ENCODE measurements at places on chromosomes 7 and 10. TPM values are rescaled to one million over a fixed set of nuclear protein-coding genes. Genes with fewer than 3 reads are reported as not detected.
A peak's percentile ranks its signal among the peaks of the same experiment; 100 is the strongest.

Gene CTNNA3
- 4.8 TPM for total RNA-seq

Gene HECTD2
- total RNA-seq, result 19.7 TPM

Gene TMEM270
- not detected for total RNA-seq

Gene SPDYE16
- total RNA-seq, result 0.10 TPM

Gene OR6V1
- not detected for total RNA-seq

Gene ARHGEF5
- 9.7 TPM for total RNA-seq

Gene CASD1
- total RNA-seq, result 17.5 TPM

Gene CAMK1D
- 17.8 TPM for total RNA-seq

Gene COPS6
- 78.4 TPM for total RNA-seq

Gene CXCL12
- 238 TPM for total RNA-seq

Gene CCDC172
- not detected for total RNA-seq

DNA sequence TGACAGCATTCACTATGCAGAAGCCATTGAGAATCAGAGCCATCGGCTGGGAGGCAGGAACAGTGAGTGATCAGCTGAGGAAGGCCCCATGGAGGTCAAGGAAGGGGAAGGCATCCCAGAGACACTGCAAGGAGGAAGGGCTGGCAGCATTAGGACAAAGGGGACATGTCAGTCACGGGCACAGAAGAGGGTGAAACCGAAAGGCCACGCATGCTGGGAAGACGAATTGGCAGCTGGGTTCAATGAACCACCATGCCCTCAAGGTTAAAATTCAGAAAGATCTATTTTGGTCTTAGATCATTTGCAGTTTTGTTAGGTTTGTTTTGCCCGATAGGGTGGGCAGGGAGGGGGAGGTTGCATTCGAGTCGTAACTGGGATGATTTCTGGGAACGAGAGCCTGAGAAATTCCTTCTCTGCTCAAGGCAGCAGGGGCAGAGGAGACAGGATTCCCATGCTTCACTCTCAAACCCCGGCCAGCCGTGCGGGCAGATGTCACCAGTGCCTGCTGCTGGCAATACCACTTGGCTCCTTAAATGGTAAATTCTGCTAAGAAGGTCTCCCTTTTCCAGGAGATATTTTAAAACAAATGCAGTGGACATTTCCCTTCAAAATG, 57.7 kb downstream of the ASB13 start:
- DNase-seq, result no peak

DNA sequence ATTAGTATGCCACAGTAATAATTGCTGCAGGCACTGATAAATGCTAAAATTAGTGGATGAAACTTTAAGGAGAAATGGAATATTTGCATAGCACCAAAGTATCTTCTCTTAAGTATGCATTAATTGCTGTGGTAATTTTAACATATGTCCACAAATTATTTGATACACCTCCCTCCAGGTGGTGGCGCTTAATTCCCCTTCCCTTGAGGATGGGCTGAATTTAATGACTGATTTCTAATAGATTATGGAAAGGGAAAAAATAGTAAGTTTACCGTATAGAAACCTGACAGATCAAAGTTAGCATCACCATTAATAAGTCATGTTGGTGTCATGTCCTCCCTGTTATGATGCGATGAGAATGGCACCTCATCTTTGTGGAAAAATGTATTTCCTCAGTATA, 519.2 kb downstream of the TFEC start:
- DNase-seq, result no peak

- DNase-seq, result no peak
Measured at GRCh38 chr10:96666741-96667140, 53.6 kb downstream of the PIK3AP1 start.

GRCh38 chr10:21417172-21417712, 108.2 kb downstream of the SKIDA1 start:
- no peak for DNase-seq

DNA sequence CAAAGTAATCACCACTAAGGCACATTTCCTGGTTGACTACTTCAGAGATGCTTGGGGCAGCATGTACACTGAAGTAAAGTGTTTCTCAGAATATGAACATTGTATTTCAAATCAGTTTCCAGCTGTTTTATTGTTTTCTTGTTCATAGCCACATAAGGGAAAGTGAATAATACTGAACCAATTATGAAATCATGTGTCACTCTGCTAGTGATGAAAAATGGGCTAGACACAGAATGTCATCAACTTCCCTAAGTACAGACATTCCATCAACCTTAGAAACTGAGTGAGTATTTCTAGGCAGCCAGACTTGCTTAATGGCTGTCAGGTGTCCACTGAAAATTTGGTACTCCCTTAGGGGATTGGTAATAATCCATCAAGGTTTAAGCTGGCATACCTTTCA, 603.5 kb downstream of the ARL4A start:
- DNase-seq, result no peak

- DNase-seq, result no peak
Measured at GRCh38 chr7:42097752-42098151, 139.3 kb downstream of the GLI3 start.

- DNase-seq, result no peak
Measured at GRCh38 chr7:131844369-131844768, 287.9 kb upstream of the PODXL start.

DNA sequence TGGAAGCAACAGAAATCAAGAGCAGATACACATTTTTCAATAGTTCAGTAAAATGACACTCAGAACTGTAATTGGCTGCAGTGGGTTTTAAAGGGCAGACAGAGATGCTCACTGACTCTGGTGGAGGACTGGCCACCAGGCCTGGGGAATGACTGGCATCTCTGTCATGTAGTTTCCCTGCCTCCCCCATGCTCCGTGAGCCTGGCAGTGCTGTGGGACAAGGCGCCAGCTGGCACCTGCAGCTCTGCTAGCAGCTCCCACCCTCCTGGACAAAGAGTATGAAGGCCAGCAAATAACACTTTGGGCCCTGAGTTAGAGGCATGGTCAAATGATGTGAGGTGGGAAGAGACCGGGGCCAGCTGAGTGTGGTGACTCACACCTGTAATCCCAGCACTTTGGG, 15.0 kb downstream of the TSPAN33 start:
- DNase-seq, result no peak

- DNase-seq, result no peak
Measured at GRCh38 chr10:77380191-77380590, 257.4 kb downstream of the KCNMA1 start.

DNA sequence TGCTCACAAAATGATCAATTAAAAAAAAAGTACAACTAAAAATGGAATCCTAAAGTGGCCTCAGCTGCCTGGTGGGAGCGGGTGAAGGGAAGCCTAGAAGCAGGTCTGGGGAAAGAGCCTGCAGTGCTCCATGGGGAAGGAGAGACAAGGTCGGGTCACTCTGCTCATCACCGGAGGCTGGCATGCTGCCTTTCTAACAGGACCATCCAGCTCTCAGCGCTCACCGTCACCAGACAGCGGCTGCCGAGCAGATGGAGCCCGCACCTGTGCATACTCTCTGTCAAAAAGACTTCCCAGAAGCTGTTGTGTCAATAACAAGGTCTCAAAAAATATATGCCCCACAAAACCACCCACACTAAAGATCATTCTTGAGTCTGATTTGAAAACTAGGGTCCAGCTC, 112.8 kb downstream of the BAMBI start:
- no peak for DNase-seq

DNA sequence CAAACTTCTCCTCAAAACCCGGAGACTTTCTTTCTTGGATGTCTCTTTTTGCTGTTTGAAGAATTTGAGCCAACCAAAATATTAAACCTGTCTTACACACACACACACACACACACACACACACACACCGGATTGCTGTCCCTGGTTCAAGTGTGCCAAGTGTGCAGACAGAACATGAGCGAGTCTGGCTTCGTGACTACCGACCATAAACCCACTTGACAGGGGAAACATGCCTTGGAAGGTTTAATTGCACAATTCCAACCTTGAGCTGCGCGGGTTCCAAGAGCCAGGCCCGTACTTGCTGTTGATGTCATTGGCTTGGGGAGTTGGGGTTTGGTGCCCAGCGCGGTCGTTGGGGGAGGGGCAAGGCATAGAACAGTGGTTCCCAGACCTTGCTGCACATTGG, 1.7 kb downstream of the EGFR start:
- peak; percentile 84 for DNase-seq

DNA sequence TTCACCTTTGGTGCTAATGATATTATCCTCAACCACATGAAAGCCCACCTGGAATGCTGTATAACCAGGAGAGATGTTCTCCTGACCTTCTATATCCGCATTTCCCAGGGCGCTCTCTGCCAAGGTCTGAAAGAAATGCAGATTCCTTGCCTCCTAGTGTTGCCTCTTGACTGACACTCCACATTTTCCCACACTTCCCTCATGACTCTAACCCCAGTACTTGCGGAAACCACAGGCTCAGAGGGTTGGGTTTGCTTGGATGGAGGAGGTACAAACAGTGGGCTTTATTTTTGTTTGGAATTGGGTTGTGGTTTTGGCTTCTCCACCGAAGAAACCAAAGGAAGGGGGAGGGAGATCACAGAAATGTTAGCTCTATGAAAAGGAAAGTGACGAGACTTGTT, 222.9 kb upstream of the CELF2 start:
- no peak for DNase-seq

DNA sequence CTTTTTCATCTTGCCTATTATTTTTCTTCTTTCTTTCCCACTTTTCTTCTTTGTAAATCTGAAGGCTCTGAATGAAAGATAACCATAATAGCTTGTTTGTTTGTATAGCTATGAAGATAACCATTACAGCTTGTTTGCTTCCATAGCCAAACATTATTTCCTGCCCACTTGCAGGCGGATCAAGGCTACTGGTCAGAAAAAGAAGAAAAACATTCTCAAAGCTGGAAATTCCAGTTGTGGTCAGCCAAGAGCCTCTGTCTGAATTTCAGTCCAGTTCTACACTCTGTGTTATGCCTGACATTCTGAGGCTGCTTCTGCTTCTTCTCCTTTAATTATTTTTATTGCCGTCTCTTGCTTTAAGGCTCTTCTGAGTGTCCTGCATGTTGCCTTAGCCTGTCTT, 48.9 kb downstream of the TMEM178B start:
- DNase-seq, result no peak

DNA sequence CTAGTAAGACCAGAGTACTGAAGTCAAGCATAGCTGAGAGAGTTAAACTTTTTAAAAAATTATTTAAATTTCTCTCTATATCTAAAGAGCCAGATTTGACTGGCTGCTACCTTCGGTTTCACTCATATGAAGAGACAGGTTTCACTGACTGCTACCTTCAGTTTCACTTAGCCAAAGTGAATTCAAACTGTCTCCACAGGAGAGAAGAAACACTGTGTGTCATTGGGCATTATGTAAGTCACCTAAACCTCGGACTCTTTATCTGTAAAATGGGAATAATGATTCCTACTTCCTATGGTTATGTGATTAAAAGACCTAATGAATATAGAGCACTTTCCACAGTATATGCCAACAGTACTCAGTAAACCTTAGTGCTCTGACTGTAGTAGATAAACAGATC, 41.6 kb upstream of the MET start:
- DNase-seq, result no peak

GRCh38 chr10:74137992-74138391, 12.6 kb downstream of the AP3M1 start:
- DNase-seq, result no peak

DNA sequence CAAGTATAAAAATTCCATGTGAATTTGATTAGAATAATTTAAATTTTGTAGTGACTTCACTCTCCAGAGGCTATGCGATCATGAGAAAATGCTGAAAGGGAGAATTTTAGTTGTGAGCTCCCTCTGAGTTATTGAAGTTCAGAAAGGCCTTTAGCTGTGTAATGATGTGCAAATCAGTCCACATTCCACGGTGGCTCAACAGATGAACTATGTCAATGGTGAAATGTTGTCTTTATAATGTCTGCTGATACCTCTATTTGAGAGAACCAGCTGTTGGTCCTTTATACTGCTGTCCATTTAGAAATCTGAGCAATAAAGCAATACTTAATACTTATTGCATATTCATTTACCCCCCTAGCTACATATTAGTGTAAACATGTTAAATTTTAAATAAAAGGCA, 7.1 kb upstream of the ITGB8 start:
- no peak for DNase-seq

GRCh38 chr10:21269289-21269688, 256.2 kb downstream of the SKIDA1 start:
- DNase-seq, result no peak

- DNase-seq, result no peak
Measured at GRCh38 chr10:58019863-58020537, 247.7 kb downstream of the IPMK start.

DNA sequence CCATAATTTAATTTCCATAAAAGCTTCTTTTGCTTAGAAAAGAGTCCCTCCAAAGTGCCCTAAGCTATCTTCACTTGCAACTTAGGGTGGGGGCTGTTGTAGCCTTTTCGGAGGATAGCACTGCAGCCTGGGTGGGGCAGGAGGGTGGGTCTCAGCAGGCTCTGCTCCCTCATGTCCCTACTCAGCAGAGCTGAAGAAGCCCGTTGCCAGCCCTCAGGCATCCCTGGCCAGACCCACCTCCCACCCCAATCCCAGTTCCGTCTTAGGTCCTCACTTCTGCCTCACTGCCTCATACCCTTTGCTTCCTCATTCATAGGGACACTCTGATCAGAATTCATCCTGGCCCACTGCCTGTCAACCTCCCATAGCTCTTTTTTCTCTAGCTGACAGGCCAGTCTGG, 99.8 kb upstream of the ZMIZ1 start:
- DNase-seq, result no peak

GRCh38 chr7:2666588-2667250, 21.3 kb upstream of the AMZ1 start:
- no peak for DNase-seq

DNA sequence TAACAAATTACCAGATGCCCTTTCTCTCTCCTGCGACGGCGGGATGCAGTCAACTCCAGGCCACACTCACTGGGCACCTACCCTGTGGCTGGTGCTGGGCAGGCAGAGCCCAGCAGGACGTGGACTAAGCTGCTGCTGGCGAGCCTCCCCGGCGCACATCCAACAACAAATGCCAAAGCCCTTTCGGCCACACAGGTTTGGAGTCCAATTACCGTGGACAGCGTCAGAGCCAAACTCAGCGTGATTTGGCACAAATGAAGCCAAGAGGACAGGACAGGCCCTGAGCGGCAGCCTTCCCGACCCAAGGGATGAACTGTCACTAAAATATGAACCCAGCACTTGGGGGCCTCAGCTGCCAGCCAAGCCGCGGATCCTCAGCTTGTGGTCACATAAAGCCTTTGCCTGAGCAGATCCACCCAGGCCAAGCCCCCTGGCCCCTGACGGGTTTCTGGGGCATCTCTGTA, 28.4 kb downstream of the DAGLB start:
- DNase-seq, result no peak

- DNase-seq, result no peak
Measured at GRCh38 chr10:62993121-62993520, 140.0 kb upstream of the NRBF2 start.

- DNase-seq, result no peak
Measured at GRCh38 chr7:29480451-29480850, 83.2 kb upstream of the PRR15 start.

DNA sequence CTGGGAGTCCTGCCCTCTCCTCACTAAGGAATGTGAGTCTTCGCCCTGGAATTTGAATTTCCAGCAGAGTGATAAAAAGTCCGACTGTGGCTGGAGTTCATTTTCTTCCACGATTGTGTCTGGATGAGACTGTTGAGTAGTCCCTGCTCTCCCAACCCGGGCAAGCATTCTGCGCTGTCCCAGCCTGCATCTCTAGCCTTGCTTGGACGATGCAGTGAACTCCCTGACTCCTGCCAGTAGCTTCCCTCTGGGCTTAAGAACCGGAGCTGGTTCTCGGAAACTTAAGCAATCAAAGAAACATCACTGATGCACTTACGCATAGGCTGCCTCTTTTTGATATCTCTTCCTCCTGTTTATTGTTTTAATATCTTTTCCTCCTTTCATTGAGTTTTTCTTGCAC, 116.0 kb upstream of the FZD8 start:
- peak; percentile 93 for DNase-seq
